Stimulated activated naive CD8-positive, alpha-beta T cell treated with anti-CD3 and anti-CD28 coated beads, Interleukin-15, Interleukin-2, amounts not matched to agents 100 U/mL and 50 U/mL, for 24 hours (primary cell): ENCODE measurements at places on chromosomes 2 and 18.

DNA sequence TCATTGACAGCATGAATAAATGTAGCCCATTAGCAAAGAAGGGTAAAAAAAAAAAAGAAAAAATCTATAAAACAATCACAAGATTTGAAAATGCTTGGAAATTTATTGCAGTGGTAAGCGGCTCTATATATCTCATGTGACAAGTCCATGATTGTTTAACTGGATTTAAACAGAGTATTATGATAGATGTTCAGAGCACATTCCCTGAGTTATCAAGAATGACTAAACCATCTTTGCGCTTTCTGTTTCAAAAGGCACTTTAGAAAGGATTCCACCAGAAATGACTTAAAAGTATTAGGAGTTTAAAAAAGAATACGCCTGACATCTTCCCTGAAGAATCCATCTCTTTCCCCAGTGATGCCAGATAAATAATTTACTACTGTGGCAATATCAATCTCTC is 409.5 kb upstream of the UBE2E3 start:
- DNase-seq = no peak

DNA sequence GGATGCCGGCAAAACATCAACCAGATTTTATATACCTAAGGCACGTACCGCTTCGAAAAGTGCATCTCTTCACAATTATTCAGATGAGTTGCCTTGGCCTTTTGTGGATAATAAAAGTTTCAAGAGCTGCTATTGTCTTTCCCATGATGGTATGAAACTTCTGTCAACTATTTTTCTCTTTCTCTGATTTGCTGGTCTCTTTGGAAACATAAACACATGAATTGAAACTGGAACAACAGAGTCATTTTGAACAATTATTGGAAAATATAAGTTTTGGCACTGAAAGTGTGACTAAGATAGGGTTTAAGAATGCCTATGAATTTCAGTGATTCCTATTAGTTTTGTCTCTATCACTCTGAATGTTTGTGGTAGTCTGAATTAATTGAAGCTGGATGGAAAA is 109.9 kb downstream of the DPP4 start:
- DNase-seq = no peak

DNA sequence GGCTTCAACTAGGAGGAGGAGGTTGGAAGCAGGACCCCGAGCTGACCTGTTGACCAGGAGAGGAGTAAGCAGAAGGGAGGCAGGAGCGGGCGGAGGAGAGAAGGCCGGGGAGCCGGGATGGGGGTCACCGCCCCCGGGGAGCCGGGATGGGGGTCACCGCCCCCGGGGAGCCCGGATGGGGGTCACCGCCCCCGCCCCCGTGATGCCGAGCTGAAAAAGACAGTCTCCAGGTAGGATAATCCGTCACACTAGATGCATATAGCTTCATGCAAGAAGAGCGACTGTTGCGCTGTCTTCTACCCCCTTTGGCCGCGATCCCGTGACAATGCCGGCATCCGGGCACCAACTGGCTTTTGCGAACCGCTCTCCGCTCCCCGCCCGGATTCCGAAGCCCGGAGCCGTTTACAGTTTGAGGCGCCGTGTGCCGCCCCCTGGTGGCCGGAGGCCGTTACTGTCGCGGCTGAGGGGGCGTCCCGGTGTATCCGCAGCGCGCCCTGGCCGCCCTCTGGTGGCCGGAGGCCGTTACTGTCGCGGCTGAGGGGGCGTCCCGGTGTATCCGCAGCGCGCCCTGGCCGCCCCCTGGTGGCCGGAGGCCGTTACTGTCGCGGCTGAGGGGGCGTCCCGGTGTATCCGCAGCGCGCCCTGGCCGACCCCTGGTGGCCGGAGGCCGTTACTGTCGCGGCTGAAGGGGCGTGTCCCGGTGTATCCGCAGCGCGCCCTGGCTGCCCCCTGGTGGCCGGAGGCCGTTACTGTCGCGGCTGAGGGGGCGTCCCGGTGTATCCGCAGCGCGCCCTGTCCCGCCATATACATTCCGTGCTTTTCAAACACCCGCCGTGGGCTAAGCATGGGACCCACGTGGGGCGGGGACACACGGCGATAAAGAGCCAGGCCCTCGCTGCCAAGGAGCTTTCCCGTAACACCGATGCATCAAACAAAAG is 89.6 kb downstream of the ACTR3 start:
- peak; percentile 78 for DNase-seq

GRCh38 chr2:122237450-122237849 is 482.0 kb downstream of the TSN start:
- no peak for DNase-seq

DNA sequence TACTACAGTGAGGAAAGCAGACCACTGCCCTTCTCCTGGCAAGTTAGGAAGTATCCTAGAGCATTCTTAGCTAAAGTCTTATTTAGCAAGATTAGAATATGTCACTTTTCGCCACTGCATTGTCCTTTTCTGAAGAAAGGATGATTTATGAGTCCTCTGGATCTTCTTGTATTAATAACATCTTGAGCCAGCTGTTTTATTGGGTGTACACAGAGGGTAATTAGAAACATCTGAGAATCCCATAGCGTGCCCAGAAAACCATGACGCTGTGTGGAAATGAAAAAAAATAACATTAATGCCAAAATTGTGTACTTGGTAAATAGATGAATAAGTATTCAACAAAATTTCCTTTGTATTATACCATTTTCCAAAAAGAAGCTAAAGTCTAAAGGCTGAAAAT is 198.7 kb downstream of the LTBP1 start:
- no peak for DNase-seq

DNA sequence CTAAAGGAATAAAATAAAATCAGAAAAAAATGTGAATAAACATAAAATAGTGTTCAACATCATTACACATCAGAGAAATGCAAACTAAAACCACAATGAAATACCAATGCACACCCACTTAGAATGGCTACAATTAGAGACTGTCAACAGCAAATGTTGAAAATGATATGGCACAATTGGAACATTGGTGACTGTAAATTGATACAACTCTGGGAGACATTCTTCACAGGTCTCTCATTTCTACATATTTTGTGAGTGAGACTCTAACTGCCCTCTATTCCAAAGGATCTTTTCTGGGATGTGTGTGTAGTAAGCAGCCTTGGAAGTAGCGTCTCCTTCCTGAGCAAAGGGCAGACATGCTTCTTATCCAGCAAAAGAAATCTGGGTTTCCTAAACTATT is 323.0 kb downstream of the FBXO15 start:
- no peak for DNase-seq

DNA sequence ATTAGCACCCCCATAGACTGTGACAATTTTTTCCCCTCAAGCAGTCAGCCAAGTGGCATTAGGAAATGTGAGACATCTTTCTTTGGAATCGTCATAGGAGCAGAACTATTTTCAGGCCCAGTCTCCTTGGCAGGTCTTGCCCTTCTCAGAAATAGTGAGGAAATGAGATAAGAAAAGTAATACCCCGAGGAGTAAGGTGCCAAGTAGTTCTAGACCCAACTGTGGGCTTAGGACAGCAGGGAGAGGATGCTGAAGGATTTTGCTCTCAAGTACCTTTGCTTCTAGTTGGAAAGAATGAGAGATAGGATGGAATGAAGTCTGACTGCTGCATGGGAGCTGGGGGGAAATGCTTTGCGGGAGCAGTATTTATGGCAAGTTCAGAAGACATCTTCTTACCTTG is 31.8 kb downstream of the PRKCE start:
- no peak for DNase-seq

DNA sequence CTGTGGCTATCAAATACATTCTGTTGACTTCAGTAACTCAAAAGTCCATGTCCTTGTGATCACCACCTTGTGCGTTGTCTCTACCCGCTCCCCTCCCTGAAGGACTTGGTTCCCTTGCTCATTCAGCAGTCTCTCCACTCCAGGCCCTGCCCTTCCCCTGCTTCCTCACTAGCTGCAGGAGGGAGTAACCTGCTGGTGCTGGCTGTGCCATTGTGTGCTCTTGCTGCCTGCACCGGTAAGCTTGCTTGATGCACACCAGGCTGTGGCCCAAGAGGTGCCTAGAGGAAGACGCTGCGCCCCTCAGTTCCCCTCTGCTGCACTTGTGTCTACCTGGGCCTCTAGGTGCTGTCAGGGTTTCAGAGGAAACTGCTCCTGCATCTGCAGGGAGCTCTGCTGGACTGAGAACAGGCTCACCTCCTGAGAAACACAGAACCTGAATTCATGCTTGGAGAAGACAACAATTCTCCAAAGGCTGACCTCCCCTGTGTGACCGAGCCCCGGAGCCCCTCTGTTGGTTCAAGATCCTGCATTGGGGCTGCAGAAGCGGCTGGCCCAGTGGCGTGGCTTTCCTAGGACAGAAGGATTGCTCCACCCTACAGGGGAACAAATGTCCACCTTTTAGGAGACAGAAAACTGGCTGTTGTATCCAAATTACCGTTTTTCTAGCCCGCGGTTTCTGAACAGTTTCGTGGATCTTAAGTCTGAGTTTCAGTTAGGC is 33.6 kb downstream of the PTPRM start:
- no peak for DNase-seq

- DNase-seq = no peak
Measured at GRCh38 chr2:127356531-127356930, 31.2 kb downstream of the MAP3K2 start.

GRCh38 chr2:189008555-189009262 is 34.5 kb downstream of the COL3A1 start:
- DNase-seq = no peak

DNA sequence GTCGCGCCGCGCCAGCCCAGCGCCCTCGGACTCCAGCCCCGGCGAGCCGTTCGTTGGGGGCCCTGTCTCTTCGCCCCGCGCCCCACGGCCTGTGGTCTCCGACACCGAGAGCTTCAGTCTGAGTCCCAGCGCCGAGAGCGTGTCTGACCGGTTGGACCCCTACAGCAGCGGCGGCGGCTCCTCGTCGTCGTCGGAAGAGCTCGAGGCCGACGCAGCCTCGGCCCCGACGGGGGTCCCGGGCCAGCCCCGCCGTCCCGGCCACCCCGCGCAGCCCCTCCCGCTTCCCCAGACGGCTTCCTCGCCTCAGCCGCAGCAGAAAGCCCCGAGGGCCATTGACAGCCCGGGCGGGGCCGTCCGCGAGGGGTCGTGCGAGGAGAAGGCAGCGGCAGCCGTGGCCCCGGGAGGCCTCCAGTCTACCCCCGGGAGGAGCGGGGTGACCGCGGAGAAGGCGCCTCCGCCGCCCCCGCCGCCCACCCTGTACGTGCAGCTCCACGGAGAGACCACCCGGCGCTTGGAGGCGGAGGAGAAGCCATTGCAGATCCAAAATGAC is 1.4 kb downstream of the PHLPP1 start:
- peak; percentile 65 for DNase-seq

DNA sequence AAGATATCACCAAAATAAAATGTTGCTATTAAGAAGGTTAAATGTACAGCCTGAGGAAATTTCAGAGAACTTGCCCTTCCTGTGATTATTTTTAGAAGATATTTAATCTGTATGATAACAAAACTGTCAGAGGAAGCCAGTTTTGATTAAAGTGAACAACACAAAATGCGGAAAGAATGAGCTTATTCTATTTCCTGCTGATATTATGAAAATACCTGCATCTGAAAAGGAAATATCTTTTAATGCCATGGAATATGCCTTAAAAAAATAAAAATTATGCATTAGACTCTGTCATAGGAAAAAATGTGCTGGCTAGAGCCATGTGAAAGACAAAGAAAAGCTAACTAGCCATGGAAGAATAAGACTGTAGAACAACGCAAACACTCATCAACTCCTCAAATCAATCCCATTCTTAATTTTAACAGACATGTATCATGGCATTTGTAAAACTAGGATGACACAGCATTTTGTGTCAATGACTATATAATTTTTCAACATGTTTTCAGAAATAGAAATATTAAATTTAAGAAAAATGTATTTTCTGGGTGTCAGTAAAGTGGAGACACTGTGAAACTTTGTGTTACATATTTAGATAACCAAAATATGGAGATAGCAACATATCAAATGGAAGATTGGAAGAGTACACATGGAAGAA is 1768.2 kb downstream of the SUCLG1 start:
- DNase-seq = no peak
